Endothelial cell of coronary artery (primary cell): ENCODE measurements at places on chromosomes 16 and 17. TPM values are rescaled to one million over a fixed set of nuclear protein-coding genes. Genes with fewer than 3 reads are reported as not detected.

The ABCA8 gene
- 5.8 and 15.6 TPM in 2 replicates for total RNA-seq

The SLX1A gene
- 39.4 and 46.1 TPM in 2 replicates for total RNA-seq

The ST6GALNAC2 gene
- total RNA-seq = 0.66 TPM in 1 of 2 replicates, not detected in the other

The SCNN1G gene
- total RNA-seq = not detected in 2 replicates

The PHF12 gene
- total RNA-seq = 8.8 and 16.3 TPM in 2 replicates

The CRHR1 gene
- not detected in 2 replicates for total RNA-seq

The PHF23 gene
- total RNA-seq = 37.7 and 45.1 TPM in 2 replicates

The NDUFB10 gene
- total RNA-seq = 149 and 206 TPM in 2 replicates

The C1QBP gene
- total RNA-seq = 239 and 334 TPM in 2 replicates

The ERN1 gene
- total RNA-seq = 5.3 and 11.1 TPM in 2 replicates

The TSPOAP1 gene
- not detected in 2 replicates for total RNA-seq

The SRCIN1 gene
- under 0.01 TPM in 2 replicates for total RNA-seq

The KRT28 gene
- not detected in 2 replicates for total RNA-seq

The SLC5A11 gene
- total RNA-seq = 0.27 TPM in 1 of 2 replicates, not detected in the other

The HYDIN gene
- under 0.01 TPM in 1 of 2 replicates, not detected in the other for total RNA-seq

The AANAT gene
- not detected in 2 replicates for total RNA-seq

The SDR42E2 gene
- under 0.01 and 0.09 TPM in 2 replicates for total RNA-seq

The NOG gene
- 3.2 and 4.4 TPM in 2 replicates for total RNA-seq

The DNAI2 gene
- not detected in 2 replicates for total RNA-seq

The PLCD3 gene
- 8.5 and 15.6 TPM in 2 replicates for total RNA-seq

The NPLOC4 gene
- 72.2 and 79.0 TPM in 2 replicates for total RNA-seq

The DBNDD1 gene
- 9.5 and 11.3 TPM in 2 replicates for total RNA-seq

The KRTAP17-1 gene
- total RNA-seq = not detected in 2 replicates

The GDPD1 gene
- total RNA-seq = 2.5 and 2.6 TPM in 2 replicates

The PARD6A gene
- total RNA-seq = 2.4 and 2.6 TPM in 2 replicates

The KRTAP4-4 gene
- total RNA-seq = not detected in 2 replicates

The ULK2 gene
- total RNA-seq = 17.0 and 22.8 TPM in 2 replicates

The PRSS33 gene
- total RNA-seq = not detected in 2 replicates

The NLRC3 gene
- 0.66 and 1.9 TPM in 2 replicates for total RNA-seq

The TBC1D3E gene
- not detected in 2 replicates for total RNA-seq

The UNC45B gene
- not detected in 2 replicates for total RNA-seq

The FA2H gene
- total RNA-seq = not detected in 2 replicates

The PRSS21 gene
- not detected in 2 replicates for total RNA-seq

The CHP2 gene
- total RNA-seq = not detected in 2 replicates

The FXR2 gene
- total RNA-seq = 33.2 and 38.3 TPM in 2 replicates

The PPL gene
- 0.18 and 1.0 TPM in 2 replicates for total RNA-seq

The BTBD17 gene
- total RNA-seq = not detected in 2 replicates

The NLRC5 gene
- total RNA-seq = 13.5 and 21.5 TPM in 2 replicates

The CD300E gene
- total RNA-seq = not detected in 2 replicates

The UBE2G1 gene
- 26.7 and 31.9 TPM in 2 replicates for total RNA-seq

The DHX8 gene
- 40.5 and 48.5 TPM in 2 replicates for total RNA-seq

The TEN1 gene
- total RNA-seq = 12.0 and 22.2 TPM in 2 replicates

The EXOC3L1 gene
- total RNA-seq = 2.4 and 9.1 TPM in 2 replicates

The MEIOB gene
- under 0.01 TPM in 1 of 2 replicates, not detected in the other for total RNA-seq

The SLC13A2 gene
- not detected in 2 replicates for total RNA-seq

The MT1F gene
- total RNA-seq = 0.99 and 1.0 TPM in 2 replicates

The KRTAP4-1 gene
- not detected in 2 replicates for total RNA-seq

The CARD14 gene
- total RNA-seq = 0.09 TPM in 1 of 2 replicates, not detected in the other

The SEZ6L2 gene
- total RNA-seq = 1.2 and 3.7 TPM in 2 replicates

The TIGD7 gene
- 2.6 and 5.0 TPM in 2 replicates for total RNA-seq
